GOT3 (cell line): ENCODE measurements at places on chromosomes 12 and 14.
A peak's percentile ranks its signal among the peaks of the same experiment; 100 is the strongest.

DNA sequence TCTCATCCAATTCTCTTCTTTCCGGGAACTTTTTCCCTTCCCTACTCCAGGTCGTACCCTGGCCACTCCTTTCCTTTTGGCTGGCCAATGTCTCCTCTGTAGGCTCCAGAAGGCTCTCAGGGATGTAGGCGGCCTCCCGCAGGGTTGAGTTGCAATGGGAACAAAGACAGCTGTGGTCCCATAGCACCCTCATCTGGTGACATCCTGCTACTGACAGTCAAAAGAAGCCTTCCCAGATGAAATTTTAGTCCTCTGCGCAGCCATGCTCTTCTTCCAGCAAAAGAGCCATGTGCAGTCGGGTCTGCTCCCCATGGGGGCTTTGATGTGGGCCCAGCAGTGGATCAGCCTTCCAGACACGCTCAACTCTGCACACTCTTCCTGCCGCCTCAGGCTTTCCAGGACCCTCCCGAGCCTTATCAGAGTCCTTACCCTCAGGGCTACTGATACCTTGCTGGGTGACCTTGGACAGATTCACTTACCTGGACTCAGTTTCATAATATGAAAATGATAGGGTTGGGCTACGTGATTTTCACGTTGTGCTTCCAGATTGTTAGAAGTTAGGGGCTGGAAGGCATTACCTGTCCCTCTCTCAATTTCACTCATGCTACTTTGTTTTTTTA is 5.5 kb upstream of the CELA1 start:
- no peak for DNase-seq

DNA sequence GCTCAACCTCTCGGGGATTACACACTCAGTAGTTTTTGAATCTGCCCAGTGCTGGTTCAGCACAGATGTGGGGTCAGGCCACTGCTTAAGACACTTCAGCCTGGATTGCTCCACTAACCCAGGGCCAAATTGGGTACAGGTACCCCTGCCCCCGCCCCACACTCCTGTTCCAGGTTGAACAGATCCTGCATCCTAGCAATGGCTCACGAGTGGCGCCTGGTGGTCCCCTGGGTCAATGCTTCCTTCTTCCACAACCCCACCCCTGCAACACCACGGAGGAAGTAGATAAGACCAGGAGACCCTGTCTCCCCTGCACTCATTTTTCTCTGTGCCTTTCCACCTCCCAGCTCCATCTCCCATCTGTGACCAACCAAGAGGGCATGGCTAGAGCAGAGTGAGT is 108.4 kb downstream of the ESRRB start:
- no peak for DNase-seq

DNA sequence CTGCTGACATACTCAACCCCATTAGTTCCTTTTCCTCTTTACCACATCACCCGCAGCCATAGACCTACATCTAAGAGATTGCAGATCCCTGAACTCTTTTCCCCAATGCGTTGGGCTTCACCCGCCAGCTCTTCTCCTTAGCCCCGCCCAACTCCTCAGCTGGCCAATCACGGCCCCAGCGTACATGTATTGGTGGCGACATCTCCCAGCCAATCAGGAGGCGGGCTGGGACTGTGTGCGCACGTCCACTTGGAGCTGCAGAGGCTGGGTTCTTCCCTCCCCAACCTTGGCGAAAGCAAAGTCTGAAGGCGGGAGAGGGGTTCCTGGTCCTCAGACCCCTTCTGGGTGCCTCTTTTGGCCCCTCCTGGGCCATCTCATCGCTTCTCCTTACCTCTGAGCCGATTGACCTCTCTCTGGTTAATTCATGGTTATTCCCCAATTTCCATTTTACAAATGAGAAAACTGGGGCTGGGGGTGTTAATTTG is 11.0 kb downstream of the PDE1B start:
- DNase-seq, result peak; percentile 48

DNA sequence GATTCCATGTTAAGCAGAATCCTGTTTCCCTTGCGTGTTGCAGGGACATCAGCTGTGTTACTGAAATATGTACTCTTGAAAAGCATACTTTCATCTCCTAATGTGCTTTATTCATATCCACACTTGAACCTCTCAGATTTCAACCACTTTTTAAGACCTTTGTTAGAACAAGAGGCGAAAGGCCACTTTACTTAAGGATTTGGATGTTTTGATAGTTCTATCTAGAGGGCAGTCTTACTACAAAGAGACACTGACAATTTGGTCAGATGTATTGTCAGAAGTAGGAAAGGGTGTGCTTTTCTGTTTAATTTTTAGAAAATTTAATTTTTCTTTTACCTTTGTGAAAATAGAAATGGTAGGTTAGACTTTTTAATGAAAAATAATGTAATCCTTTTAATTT is 267.9 kb downstream of the TMTC2 start:
- no peak for DNase-seq

DNA sequence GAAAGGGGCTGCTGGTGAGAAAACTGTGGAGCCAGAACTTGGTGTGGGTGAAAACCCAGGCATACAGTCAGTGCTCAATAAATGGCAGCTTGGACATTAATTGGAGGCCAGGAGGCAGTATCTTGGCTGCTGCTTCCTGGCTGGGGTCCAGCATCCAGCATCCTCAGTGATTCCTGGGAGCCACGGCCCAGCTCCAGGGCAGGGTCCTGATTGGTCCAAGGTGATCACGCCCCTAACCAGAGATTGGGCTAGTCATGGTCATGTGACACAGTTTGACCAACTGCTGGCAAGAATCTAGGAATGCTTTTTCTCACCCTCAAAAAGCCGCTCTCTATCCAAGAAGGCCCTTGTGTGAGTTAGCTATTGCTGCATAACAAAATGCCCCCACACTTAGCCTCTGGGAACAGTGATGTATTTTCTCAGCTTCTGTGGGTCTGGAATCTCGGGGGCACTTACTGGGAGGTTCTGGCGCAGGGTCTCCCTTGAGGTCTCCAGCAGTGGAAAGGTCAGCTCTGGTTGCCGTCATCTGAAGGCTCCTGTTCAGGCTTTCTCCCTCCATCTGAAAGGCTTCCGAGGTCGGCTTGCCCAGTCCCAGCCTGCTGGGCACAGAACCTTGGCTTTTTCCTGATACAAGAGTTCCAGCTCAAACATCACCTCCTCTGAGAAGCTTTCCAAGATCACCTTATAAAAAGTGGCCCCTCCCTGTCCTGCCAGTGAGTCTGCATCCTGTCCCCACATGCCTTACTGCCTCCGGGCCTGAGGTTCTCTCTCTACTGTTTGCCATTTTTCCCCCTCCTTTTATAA is 119.2 kb upstream of the NCOR2 start:
- no peak for DNase-seq

DNA sequence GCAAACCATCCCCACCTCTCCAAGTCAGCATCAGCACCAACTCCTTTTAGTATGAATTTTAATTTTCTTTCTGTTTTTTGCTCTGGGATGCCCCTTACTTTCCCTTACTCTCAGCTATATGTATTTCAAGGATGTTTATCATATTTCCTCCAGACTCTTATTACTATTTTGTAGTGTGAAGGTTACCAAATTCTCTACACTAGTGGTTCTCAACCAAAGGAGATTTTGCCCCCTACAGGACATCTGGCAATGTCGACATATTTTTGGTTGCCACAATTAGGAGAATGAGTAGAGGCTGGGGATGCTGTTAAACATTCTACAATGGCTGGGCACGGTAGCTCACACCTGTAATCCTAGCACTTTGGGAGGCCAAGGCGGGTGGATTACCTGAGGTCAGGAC is 29.1 kb upstream of the SOS2 start:
- no peak for DNase-seq

DNA sequence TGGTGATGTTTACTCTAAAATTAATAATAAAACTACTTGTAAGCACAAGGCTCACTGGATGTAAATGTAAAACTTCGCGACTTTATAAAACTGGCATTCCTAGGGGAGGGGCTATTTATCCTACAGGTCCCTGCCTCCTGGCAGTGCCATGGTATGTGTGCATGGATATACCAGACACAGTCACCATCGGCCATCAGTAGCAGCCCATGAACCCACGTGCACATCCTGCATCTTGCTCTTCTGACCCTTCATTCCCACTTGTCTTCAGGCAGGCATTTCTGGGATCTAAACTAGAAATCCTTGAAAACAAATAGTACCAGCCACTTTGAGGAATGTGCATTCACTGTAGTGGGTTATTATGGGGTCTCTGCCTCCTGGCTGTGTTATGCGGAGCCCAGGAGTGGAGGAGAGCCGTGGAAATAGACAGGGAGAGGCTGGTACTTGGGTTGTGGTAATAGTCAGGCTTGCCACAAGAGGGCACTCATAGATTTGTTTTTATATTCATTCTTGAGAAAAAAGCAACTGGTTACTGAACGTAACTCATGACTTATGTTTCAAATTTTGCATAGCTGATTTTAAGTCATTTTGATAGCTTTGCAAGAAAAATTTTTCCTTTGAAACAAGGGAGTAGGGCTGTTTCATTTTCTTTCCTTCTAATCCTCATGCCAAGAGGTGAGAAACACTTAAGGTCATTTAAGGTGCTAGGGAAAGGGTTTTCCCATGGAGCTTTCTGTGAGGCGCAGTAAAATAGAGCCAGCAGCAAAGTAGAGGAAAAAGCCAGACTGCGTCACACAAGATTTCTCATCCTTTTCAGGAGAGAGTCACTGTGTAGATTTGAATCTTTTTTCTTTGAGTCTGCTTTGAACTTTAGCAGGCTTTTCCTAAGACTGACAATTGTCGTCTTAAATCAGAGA is 17.4 kb upstream of the GALNT16 start:
- DNase-seq, result no peak

DNA sequence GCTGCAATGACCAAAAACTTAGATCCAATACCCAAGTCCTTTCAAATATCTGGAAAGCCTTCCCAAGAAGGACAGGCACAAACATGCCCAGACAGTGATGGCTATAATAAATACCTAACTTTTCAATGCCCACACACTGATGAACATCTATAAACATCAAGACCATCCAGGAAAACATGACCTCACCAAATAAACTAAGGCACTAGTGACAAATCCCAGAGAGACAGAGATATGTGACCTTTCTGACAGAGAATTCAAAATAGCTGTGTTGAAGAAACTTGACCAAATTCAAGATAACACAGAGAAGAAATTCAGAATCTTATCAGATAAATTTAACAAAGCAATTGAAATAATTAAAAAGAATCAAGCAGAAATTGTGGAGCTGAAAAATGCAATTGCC is 38.7 kb upstream of the INSM2 start:
- no peak for DNase-seq

DNA sequence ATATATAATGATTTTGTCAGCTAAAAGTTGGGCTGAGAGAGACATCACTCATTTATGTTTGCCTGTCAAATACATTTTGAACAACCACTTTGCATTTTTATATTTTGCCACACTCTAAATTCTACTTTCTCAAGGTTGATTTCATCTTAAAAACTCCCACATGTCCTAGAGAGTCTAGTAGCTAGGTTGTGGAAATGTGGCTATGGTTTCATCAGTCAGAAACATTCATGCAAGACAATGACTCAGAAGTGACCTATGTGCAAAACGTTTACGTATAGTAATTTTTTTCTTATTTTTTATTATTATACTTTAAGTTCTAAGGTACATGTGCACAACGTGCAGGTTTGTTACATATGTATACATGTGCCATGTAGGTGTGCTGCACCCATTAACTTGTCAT is 27.4 kb upstream of the PRKD1 start:
- no peak for DNase-seq

DNA sequence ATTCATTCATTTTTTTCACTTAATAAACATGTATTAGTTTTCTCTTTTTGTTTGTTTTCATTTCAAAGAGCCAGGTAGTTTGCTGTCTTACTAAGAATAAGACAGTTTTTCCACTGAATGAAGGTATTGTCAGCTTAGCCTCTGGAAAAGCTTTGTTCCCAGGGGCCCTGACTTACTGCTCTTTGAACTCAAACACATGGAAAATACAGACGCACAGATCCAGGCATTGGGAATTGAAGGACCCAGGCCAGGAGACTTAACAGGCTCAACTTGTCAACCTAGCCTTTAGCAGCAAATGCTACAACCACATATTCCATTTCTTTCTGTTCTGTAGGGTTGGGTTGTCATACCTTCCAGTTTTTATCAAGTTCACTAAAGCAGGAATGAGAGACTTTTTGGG is 38.5 kb upstream of the SLCO1C1 start:
- DNase-seq, result no peak

DNA sequence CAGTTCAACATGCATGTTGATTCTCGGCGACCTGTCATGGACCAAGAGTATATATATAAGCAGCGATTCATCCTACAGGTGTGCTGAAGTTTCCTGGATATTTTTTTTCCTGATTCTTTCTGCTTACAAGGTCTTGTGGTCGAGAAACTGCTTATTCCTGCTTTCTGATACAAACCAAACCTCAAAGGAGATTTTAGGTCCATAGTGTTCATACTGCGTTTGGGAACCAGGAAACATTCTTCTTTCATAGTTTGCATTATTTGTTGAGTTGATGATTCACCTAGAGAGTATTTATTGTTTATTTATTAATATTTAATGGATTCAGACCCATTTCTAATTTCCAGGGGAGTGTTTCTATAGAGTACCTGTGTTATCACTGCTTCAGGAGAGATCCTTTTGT is 70.7 kb upstream of the ASPG start:
- no peak for DNase-seq

DNA sequence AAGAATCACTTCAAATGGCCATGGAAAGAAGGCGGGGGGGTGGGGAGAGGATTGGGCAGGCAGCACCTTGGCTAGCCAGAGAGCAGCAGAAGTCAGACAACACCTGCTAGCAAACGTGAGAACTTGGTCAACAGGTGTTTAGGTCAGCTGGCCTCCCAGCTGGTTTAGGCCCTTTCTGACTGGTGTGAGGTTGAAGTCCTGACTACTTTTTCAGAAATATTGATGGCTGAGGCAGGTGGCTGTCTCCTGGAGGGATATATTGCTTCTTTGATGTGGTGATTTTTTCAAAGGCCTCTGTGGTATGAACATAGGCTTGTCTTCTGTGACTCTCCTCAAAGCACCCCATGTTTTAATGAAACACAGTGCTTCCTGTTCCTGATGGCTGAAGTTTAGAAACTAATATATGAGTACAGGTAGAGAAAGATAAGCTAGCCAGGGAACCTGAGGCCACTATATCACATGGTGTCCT is 238.2 kb upstream of the SSTR1 start:
- no peak for DNase-seq

- DNase-seq, result no peak
These were observed 4.2 kb downstream of the RIN3 start for GRCh38 chr14:92517761-92518160.

GRCh38 chr12:1629338-1630132 is 504 bp downstream of the WNT5B start:
- DNase-seq, result no peak

DNA sequence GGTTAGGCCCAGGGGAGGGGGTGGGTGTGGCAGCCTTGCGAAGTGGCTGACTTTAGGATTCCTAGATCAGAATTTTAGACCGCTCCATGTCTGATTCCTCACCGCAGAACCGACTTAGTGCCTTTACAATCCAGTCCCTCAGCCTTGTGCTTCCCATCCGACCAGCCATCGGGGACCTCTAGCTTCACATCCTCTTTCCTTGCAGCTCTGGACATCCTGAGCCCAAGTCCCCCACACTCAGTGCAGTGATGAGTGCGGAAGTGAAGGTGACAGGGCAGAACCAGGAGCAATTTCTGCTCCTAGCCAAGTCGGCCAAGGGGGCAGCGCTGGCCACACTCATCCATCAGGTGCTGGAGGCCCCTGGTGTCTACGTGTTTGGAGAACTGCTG is 557 bp downstream of the COPS7A start:
- no peak for DNase-seq
